T-helper 9 cell (primary cell): ENCODE measurements at places on chromosomes 3 and 15.

GRCh38 chr3:99013777-99014315 is 112.4 kb upstream of the DCBLD2 start:
- no peak for DNase-seq

- DNase-seq, result no peak
Measured at GRCh38 chr3:101536266-101536665, 23.3 kb upstream of the SENP7 start.

GRCh38 chr15:91257746-91258414 is 157.8 kb downstream of the SV2B start:
- DNase-seq, result no peak

GRCh38 chr3:138950006-138950644 is 3.1 kb downstream of the FOXL2NB start:
- no peak for DNase-seq

- no peak for DNase-seq
Measured at GRCh38 chr15:39250001-39250400, 330.9 kb upstream of the THBS1 start.

- no peak for DNase-seq
Measured at GRCh38 chr15:57165992-57166391, 210.3 kb upstream of the CGNL1 start.

DNA sequence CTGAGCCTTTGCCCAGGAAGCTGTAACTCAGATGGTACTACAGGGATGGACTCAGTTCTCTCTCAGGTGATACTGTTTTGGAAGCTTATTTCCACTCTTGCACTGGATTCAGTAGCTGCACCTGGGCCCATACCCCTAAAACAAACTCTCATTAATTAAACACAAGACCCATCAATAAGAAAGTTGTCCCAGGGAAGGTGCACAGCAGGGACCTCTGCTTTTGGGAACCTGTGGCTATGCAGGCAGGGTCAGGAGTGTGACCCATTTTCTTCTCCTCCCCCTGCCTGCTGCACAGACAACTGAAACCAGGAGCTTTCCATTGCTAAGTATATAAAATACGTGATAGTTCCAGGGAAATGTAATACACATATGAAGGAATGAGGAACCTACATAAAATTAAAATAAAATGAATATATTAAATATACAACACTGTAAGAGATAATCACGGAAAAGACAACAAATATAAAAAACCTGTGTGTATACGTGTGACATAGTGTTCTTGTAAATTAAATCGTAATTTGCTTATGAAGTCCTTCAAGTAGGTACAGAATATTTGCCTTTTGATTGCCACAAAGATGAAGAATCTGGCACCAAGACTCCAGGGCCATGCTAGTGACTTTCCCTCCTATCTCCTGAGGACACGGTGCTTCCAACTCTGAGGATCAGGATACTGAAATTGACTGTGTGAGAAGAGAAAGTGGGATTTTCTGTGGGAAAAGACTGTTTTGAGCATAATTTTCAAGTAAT is 101.6 kb upstream of the GOLGA6L6 start:
- DNase-seq, result no peak

DNA sequence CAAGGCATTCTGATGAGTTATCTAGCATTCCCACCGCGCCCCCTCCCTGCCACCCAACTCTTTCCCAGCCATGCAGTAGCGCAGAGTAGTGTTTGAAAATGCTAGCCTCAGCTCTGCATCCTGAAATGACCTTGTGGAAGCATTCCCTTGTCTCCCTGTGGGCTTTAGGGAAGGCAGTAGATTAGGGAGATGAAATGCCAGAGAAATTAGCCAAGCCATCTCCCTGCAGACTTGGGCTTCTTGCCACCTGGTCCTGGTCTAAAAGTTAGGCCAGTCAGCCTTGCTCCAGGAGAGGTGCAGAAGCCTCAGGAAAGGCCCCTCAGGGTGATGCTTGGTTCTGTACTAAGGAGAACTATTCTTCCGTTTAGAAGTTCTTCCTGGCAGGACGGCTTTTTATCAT is 231.2 kb downstream of the CACNA2D3 start:
- no peak for DNase-seq

DNA sequence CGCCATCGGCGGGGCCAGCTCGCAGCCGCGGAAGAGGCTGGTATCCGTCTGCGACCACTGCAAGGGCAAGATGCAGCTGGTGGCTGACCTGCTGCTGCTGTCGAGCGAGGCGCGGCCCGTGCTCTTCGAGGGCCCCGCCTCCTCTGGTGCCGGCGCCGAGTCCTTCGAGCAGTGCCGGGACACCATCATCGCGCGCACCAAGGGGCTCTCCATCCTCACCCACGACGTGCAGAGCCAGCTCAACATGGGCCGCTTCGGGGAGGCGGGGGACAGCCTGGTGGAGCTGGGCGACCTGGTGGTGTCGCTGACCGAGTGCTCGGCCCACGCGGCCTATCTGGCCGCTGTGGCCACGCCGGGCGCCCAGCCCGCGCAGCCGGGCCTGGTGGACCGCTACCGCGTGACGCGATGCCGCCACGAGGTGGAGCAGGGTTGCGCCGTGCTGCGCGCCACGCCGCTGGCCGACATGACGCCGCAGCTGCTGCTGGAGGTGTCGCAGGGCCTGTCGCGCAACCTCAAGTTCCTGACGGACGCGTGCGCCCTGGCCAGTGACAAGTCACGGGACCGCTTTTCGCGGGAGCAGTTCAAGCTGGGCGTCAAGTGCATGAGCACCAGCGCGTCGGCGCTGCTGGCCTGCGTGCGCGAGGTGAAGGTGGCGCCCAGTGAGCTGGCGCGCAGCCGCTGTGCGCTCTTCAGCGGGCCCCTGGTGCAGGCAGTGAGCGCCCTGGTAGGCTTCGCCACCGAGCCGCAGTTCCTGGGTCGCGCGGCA is 1.8 kb downstream of the TLNRD1 start:
- no peak for DNase-seq
